NCI-H1105 treated with DMSO at 0.1 percent for 48 hours (cell line): ENCODE measurements at places on chromosomes 5 and 9.

DNA sequence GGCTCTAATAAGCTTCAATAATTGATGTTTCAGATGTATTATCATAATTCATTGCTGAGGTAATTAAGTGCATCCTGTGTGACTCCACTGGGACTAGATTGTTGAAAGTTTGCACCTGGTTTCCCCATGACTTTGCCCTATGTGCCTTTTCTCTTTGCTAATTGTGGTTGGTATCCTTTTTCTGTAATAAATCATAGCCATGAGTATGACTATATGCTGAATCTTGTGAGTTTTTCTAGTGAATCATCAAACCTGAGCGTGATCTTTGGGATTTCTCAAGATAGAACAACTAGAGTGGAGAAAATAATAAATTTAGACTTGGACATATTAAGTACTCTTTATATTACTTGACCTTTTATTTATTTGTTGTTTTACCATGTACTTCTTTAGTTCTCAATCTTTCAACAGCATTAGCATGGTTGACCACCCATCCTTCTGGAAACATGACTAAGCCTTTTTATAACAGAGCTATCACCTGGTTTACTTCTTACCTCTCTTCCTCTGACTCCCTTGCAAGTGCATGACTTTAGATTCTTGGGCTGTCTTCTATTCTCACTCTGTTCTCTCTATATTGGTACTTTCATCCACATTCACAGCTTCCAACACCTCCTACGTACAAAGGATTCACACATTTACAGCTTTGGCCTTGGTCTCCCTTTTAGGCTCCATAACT, 239.6 kb upstream of the TAS2R1 start:
- DNase-seq, result no peak

DNA sequence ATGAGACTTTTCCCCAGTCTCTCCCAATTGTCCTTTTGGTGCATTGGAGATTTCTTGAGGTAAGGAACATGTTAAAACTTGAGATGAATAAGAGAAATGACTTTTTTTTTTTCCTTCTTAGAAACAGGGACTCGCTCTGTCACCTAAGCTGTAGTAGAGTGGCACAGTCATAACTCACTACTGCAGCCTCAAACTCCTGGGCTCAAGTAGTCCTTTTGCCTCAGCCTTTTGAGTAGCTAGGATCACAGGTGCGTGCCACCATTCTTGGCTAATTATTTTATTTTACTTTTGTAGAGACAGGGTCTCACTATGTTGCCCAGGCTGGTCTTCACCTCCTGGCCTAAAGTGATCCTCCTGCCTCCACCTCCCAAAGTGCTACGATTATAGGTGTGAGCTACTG, 25.9 kb downstream of the CDC42SE2 start:
- DNase-seq, result no peak

DNA sequence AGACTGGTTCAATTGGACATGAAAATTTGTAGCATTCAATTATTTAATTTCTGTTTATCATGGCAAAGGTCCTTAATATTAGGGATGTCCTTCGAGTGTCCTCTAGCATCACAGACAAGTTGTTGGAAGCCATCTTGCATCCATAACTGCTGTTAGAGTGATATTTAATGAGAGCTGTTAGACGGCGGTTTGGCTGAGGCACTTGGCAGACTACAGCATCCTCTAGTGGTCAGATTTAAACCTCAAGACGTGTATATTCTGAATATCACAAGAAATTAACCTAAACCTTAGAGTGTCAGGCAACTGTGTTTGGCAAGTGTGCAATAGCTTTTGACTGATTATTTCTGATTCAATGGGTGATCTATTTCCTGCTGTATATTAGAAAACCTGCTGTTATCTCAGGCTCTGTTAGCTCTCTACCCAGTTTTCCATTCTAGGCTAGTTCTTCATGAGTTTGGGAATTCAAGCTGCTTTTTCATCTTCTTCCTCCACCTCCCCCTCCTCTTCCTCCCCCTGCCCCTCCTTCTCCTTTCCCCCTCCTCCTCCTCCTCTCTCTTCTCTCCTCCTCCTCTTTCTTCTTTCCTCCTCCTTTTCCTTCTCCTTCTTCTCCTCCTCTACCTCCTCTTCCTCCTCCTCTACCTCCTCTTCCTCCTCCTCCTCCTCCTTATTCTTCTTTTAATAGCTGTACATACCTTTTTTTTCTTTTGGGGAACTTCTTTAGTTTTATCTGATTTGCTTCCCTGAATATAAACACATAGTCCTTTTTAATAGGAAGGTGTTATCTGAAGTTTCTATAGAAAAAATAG, 8.6 kb downstream of the SPINK1 start:
- peak; percentile 79 for DNase-seq

- no peak for DNase-seq
Observed at GRCh38 chr5:127899214-127899610, 184.4 kb upstream of the SLC12A2 start.

- no peak for DNase-seq
Observed at GRCh38 chr9:97512966-97513560, 11.6 kb downstream of the TMOD1 start.

- no peak for DNase-seq
Observed at GRCh38 chr5:172071309-172071875, 65.0 kb upstream of the FBXW11 start.

GRCh38 chr5:77328930-77329647, 118.6 kb downstream of the PDE8B start:
- DNase-seq, result no peak

DNA sequence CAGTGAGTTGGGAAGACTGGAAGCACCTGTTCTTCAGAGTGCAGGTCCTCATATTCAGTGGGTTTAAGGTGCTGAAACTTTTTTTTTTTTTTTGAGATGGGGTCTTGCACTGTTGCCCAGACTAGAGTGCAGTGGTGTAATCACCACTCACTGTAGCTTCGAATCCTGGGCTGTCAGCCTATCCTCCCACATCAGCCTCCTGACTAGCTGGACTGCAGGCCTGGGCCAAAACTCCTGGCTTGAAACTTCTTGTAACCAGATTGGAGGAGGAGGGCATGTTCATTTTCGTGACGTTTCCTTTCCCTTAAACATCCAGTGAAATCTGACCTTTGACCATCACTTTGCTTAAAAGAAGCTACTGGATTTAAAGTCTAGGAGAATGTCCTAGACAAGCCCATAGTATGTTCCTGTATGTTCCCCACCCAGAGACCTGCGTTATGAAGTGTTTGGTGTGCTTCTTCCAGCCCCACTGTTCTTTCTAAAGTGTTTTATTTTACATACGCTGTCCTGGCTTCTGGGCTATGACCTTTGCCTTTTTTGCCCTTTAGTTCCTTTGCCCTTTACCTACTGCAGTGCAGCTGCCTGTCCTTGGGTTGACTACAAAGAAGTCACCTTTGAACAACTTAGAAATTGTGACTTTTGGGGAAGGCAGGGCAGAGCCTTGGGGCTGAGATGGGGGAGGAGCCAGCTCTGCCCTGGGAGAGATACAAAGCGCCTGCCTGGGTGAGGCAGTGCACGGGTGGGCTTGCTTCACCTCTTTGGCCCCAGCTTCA, 18.4 kb downstream of the TENT4A start:
- DNase-seq, result no peak

DNA sequence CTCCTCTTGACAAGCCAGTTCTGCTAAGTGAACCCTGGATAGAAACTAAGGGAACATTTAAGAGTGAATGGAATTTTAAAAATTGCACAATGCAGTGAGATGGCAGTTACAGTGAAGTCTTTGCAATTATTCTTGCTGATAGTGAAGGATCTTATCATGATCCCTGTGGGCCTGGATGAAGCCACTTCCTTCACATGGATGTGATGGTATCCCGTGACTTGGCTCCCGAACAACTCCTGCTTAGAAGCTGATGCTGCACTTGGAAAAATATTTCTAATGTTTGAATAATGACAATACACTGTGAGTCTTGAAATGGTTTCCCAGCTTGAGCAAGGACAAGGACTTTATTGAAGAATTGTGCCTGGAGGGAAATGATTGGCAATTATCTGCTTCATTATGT, 49.2 kb upstream of the NTRK2 start:
- DNase-seq, result no peak

GRCh38 chr9:75431375-75431774, 343.1 kb downstream of the OSTF1 start:
- DNase-seq, result no peak

GRCh38 chr9:101427957-101428655, 7.5 kb downstream of the ALDOB start:
- no peak for DNase-seq

- peak; percentile 47 for DNase-seq
Observed at GRCh38 chr9:22446589-22446949, at the start of gene DMRTA1. Gene DMRTA1, plus strand, starts transcription at chr9:22446824. Its CDS starts 242 bp downstream, at chr9:22447066.

DNA sequence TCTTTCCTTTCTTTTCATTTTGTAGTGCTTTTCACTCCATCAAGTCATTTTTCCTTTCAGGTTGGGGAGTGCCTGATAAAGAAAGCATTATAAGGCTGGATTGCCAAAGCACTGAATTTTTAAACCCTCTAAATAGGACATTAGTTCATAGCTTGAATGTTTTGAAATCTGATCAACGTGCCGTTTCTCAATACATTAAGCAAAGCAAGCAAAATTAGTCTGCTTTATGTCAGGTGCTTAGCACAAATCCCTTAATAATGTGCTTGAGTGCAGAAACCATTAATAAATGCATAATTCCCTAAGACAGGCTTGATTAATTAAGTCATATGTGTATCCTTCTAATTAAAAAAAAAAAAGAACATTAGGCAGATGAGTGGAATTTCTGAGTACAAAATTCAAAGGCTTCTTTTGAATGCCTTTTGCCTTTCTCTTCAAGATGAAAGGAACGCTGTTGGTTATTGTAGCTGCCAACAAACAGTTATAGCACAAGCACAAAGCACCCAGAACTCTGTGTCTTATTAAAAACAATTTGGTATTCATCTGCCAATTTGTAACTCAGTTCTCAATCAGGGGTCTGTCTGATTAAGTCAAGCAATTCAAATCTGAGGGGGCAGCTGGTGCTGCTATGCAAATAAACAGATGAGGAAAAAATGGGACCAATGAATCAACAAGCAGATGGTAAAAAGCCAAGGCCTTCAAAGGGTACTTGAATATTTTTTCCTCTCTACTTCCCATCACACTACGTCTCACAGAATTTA, 233.7 kb downstream of the TLE1 start:
- peak; percentile 78 for DNase-seq

DNA sequence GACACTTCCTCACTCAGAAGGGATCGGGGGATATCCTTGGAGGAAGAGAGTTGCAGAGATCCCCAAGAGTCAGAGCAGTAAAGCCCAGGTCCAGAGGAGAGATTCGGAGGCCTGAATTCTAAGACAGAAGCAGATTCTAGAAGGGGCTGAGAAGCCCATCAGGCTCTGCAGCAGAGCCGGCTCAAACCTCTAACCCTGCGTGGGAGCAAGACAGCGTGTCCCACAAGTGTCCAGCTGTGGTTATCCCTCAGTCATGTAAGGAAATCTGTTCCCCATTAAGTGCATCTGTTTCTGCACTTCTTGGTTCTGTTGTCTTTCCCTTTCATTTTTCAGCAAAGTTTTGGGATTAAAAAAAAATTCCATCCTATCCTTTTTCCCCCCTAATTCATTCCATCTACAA, 4.8 kb upstream of the DIAPH1 start:
- DNase-seq, result no peak

GRCh38 chr5:123599171-123599570, 87.2 kb downstream of the CSNK1G3 start:
- DNase-seq, result no peak

DNA sequence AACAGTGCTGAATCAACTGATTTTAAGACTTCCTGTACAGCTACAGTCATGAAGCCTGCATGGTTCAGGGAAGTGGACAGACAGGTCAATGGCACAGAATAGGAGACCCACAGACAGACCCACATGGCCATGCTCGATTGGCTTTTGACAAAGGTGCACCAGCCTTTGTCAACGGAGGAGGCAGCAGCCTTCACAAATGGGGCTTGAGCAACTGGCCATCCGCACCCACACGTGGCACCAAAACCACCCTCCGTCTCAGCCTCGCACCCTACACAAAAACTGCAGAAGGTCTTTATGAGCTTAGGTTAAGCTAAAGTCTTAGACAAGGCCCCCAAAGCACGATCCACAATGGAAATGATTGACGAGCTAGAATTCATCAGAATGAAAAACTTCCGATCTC, 59.5 kb upstream of the UBAC1 start:
- DNase-seq, result no peak

DNA sequence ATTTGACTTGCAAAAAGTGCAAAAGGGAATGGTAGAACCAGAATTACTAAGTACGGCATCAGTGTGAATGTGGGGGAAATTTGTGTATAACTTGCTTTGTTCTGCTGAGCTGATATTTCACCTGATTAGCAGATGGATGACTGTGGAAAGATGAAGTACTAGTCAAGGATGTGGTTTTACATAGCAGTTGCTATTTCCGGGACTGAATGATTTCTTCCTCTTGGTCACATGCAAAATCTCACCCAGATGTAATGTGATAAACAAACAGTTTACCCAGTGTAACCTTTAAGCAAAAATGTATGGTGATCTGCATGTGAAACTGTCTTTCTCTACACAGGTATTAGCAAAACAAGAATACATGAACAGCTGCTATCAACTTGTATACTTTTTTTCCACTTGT, 46.1 kb downstream of the DCP2 start:
- DNase-seq, result no peak

DNA sequence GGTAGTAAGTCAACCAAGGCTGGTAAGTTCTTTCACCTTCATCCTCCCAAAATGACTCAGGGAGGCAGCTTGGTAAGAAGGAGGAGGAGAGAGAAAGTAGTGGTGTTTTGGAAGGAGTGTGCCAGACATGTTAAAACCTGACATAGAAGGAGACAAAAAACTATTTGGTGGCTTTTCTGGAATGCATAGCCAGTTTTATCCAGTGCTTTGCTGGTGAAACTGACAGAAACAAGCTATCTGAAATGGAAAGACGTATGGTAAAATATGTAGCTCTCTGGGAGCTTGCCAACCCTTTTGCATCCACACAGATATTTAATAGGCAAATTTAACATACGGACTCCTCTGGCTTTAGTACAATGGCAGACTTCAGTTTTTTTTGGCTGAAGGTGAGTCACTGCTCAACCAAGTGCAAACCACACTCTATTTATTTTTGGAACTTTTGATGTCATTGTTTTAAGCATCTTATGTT, 45.4 kb downstream of the RAB14 start:
- no peak for DNase-seq

- no peak for DNase-seq
Observed at GRCh38 chr5:165161204-165161603, 1655.8 kb downstream of the MAT2B start.

DNA sequence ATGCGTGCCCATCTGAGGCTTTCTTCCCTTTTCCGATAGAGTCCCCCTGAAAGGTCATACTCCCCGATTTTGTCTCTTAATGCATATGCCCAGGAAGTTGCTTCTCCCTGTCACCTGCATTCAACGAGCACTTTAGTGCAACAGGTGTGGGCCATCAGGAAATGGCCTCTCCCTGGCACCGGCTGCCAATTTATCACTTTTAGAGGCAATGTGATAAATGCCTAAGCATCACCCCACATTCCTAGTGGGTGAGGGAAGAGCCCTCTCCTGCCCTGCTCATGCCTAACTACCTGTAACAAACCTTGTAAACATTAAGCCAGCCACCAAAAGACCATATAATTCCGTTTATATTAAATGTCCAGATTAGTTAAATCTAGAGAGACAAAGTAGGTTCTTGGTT, 1.1 kb upstream of the SNAPC3 start:
- DNase-seq, result no peak
